ENCODE measurements at places on chromosomes 2 and 18.

DNA sequence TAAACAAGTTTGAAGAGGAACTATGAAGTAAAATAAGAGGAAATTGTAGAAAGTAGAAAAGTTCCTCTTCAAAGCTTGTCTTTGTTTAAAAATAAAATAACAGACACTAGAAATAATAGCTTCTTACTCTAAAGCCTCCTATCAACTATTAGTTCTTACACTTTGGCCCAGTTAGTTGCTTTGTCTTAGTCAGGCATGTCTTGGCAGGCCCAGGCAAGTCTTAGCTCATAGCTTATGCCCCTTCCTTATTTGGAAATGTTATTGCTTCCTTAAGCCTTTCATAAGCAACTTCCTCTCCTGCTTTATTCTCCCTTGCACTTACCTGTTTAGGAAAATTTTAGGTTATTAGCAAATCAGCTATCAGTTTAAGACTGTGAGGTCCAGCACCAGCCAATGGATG is 950.6 kb upstream of the LRATD1 start:
- DNase-seq, result no peak

GRCh38 chr18:8868276-8868675 is 162.9 kb downstream of the MTCL1 start:
- no peak for DNase-seq

- DNase-seq, result no peak
Measured at GRCh38 chr2:182890305-182890704, 23.9 kb upstream of the FRZB start.

- no peak for DNase-seq
Measured at GRCh38 chr18:11260961-11261461, 111.6 kb upstream of the PIEZO2 start.

All from AG08395 (cell line).